ENCODE measurements at places on chromosomes 3 and 15.

GRCh38 chr15:31799715-31800321 is 230.5 kb upstream of the CHRNA7 start:
- DNase-seq = no peak

GRCh38 chr15:77830051-77830468 is 197.3 kb upstream of the LINGO1 start:
- no peak for DNase-seq

DNA sequence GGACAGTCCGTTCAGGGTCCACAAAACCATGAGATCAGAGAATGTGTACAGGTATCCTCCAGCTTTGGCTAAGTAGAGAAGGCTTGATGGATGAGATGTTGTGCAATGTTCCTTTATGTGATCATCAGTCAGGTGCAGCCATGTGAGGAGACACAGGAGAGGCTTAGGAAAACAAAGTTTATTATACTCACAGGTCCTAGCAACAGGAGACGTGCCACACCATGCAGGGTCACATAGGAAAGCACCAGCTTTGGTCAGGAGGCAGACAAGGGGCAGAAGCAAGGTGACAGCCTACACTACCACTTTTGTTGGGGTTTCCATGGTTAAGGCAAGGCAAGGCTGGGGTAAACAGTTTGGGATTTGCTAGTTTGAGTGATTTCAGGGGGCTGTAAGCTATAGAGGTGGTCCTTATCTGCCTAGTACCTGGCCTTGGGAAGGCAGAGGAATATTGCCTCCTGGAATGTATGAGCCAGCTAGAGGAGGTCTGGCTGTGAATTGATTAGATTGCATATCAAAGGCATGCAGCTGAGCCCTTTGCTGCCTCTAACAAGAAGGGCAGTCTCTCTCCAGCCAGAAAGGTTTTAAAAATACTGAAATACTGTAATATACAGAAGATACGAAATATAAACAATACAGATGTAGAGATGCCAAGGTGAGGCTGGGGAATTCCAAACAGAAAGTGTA is 248.6 kb downstream of the RYR3 start:
- DNase-seq = no peak

DNA sequence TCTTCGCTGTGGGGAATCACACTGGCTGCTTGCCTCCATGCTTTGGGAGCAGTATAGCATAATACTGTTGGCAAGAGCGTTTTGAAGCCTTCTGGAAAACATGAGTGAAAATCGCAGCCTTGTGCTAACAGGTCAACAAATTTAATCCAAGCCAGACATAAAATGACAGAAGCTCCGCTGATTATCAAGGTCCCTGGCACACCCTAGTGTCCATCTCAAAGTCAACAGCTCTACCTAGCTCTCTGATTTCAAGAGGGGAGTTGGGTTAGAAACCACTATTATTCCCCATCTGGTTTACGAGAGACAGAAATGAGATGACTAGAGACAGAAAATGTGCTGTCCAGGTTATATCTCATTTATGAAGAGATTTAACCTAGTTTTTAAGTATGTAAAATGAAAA is 73.6 kb upstream of the MDFIC2 start:
- no peak for DNase-seq
